ENCODE measurements at places on chromosomes 11 and 22. TPM values are rescaled to one million over a fixed set of nuclear protein-coding genes. Genes with fewer than 3 reads are reported as not detected.

DNA sequence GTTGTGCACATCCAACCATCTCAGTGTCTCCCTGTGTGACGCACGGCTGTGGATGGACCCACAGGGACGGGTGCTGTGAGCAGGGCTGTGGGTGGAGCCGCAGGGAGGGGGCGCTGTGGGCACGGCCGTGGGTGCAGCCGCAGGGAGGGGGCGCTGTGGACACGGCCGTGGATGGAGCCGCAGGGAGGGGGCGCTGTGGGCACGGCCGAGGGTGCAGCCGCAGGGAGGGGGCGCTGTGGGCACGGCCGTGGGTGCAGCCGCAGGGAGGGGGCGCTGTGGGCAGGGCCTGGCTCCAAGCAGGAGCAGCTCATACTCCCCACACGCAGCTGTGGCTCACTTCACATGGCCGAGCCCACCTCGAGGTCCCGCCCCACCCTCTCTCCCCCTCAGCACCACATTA lies 6.0 kb upstream of the MAPK11 start:
- DNase-seq: peak; percentile 76

DNA sequence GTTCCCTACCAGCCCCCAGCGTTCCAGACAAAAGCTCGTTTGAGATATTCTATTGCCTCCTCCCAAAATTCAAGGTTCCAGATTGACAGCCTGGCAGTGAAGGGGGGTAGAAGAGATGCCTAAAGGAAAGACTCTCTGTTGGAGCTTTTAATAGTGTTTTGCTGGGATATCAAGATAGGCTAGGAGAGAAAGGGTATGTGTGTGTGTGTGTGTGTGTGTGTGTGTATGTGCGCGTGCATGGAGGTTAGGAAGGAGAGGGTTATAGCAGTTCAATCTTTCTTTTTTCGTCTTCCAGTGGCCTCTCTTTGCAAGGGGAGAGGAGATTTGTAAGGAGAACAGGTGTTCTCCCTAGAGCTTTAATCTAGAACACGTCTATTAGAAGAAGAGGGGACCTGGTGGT lies 22.0 kb downstream of the EHF start:
- no peak for DNase-seq

DNA sequence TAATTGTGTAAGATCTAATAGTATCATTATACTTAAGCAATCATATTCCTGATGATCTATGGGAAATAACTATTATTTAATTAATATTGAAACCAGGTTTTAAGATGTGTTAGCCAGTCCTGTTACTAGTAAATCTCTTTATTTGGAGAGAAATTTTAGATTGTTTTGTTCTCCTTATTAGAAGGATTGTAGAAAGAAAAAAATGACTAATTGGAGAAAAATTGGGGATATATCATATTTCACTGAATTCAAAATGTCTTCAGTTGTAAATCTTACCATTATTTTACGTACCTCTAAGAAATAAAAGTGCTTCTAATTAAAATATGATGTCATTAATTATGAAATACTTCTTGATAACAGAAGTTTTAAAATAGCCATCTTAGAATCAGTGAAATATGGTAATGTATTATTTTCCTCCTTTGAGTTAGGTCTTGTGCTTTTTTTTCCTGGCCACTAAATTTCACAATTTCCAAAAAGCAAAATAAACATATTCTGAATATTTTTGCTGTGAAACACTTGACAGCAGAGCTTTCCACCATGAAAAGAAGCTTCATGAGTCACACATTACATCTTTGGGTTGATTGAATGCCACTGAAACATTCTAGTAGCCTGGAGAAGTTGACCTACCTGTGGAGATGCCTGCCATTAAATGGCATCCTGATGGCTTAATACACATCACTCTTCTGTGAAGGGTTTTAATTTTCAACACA lies 6.4 kb downstream of the BIRC3 start:
- DNase-seq: no peak

- DNase-seq: no peak
Measured at GRCh38 chr22:17267661-17268330, 48.6 kb upstream of the ADA2 start.

- no peak for DNase-seq
Measured at GRCh38 chr11:102260241-102260640, 57.0 kb upstream of the BIRC3 start.

- no peak for DNase-seq
Measured at GRCh38 chr22:47247579-47248240, 485.3 kb downstream of the TBC1D22A start.

Gene LYVE1
- not detected for total RNA-seq

DNA sequence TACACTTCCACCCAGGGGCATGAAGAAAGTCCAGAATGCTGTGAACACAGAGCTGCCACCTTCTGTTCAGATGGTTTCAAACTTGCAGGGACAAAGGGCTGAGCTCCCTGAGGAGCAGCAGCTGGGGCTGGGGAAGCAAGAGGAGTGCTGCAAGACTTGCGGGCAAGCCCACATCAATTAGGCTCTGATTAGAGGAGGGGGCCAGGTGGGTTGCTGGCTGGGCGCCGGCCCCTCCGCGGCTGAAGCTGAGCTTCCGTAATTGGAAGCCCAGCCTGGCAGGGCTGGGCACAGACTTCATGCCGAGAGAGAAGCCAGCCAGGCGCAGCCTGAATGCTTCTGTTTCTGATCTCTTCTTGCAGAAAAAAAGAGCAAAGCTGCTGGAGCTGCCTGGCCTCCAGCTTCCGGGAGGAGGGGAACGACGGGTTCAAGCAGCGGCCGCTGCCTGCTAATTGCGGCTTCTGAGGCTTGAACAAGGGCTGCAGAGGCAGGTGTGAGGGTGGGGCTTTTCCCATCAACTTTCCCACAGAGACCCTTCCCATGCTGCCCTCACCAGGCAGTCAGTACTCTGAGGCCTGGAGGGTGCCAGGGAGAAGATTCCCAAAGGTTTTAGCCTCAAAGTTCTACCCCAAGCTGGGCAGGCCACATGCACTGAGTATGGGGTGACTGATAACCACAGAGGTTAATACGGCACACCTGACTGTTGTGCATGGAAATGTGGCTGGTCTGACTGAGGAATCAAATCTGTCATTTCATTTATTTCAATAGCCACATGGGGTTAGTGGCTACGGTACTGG lies 91.1 kb upstream of the LMO1 start:
- DNase-seq: peak; percentile 27
